ENCODE measurements at places on chromosomes 6 and 20. TPM values are rescaled to one million over a fixed set of nuclear protein-coding genes. Genes with fewer than 3 reads are reported as not detected.

DNA sequence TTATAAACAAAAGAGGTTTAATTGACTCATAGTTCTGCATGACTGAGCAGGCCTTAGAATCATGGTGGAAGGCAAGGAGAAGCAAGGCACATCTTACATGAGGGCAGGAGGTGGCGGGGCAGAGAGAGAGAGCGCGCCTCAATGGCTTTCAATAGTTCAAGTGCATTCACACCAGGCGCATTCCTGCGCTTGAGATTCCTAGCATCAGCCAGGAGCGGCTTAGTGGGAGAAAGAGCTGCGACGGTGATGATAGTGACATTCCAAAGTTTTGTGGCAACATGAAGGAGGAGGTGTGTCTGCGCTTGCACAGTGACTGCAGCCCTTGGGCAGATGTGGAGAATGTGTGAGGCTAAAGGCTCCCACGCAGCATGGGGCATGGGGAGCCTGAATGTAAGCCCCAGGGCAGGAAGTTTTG, 25.0 kb upstream of the EMILIN3 start:
- H3K4me3 ChIP-seq, result no peak overlapping the region
- H3K27ac ChIP-seq, result no peak overlapping the region
- H3K27me3 ChIP-seq, result no peaks in the 10 kb centered on the region
- no peak for DNase-seq

- no peak for DNase-seq
- H3K27ac ChIP-seq, result no peak overlapping the region
- no peaks in the 10 kb centered on the region for H3K27me3 ChIP-seq
- no peaks in the 10 kb centered on the region for H3K4me1 ChIP-seq
- no peak overlapping the region for H3K4me3 ChIP-seq
- H3K36me3 ChIP-seq, result no peaks in the 10 kb centered on the region
Observed at GRCh38 chr6:89357390-89357789, 4.9 kb upstream of the UBE2J1 start.

GRCh38 chr6:3341467-3341866, 82.7 kb downstream of the PSMG4 start:
- no peaks in the 10 kb centered on the region for H3K36me3 ChIP-seq
- DNase-seq, result no peak
- H3K27ac ChIP-seq, result no peak overlapping the region
- no peak overlapping the region for H3K4me3 ChIP-seq

- peak overlapping the region; percentile 70 for H3K4me3 ChIP-seq
- H3K4me1 ChIP-seq, result no peaks in the 10 kb centered on the region
- H3K36me3 ChIP-seq, result peaks cover 9% of the 10 kb centered on the region
- H3K27me3 ChIP-seq, result no peaks in the 10 kb centered on the region
Observed at GRCh38 chr6:44386929-44387345, 569 bp upstream of the CDC5L start.

DNA sequence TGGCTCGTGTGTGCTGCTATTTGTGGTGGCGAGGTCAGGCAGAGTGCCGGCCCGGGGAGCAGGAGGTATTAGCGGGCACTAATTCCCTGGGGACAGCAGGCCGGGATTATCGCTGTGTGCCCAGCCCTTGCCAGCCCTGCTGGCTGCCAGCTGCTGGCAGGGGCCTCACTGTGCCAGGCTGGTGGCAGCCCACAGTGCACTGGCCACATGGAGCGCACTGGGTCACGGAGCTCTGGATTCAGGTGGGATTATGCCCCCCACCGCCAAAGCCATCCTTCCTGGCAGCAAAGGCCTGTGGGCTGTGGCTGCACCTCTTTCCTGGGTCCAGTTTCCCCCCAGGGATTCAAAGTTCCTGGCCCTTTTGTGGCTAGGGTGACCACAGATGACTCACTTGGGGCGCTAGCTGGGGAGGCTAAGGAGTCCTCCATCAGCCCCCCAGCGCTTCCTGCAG, 59.7 kb downstream of the YTHDF1 start:
- H3K36me3 ChIP-seq, result no peaks in the 10 kb centered on the region
- H3K27me3 ChIP-seq, result no peaks in the 10 kb centered on the region
- no peaks in the 10 kb centered on the region for H3K4me1 ChIP-seq

DNA sequence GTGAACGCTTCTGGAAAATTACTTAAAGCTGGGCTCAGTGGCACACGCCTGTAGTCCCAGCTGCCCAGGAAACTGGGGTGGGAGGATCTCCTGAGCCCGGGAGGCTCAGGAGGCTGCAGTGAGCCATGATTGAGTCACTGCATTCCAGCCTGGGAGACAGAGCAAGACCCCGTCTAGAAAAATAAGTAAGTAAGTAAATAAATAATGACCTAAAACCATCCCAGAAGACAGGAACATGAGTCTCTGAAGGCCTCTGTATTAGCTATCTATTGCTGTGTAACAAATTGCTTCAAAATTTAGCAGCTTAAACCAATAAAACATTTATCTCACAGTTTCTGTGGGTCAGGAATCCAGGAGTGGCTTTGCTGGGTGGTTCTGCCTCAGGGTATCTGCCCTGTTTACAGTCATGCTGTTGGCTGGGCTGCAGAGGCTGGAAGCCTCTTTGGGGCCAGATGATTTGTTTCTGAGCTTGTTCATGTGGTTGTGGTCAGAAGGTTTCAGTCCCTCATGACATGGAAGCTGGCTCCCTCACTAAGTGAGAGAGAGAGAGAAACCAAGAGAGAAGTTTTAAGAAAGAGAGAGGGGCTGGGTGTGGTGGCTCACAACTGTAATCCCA, 48.4 kb upstream of the NCOA3 start:
- no peaks in the 10 kb centered on the region for H3K36me3 ChIP-seq
- H3K4me1 ChIP-seq, result peaks cover 4% of the 10 kb centered on the region
- no peak overlapping the region for H3K4me3 ChIP-seq
- peak; percentile 70 for DNase-seq
- peak overlapping the region; percentile 57 for H3K27ac ChIP-seq

DNA sequence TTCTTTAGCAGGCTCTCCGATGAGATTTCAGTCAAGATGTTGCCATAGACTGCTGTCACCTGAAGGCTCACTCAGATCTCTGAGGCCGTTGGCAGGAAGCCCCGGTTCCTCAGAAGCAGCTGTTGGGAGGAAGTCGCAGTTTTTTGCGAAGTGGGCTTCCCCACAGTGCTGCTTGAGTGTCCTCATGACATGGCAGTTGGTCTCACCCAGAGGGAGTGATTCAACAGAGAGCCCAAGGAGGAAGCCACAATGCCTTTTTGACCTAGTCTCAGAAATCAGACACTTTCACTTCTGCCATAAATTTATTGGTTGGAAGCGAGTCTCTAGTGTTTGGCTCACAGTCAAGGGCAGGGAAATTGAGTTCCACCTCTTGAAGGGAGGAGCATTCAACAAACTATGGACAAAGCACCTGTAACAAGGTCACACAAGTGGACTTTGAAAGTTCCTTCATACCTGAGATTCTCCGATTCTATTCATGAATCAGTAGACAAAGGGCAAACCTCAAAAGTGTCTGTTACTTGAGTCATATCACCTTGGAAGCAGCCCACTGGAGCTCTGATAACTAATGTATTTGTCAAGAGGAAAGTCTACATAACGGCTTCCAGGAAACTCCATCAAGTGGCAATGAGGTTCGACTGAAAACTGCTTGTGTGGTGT, 208.3 kb downstream of the TASP1 start:
- H3K36me3 ChIP-seq, result peaks cover 2% of the 10 kb centered on the region
- no peaks in the 10 kb centered on the region for H3K4me1 ChIP-seq
- no peak overlapping the region for H3K27ac ChIP-seq

DNA sequence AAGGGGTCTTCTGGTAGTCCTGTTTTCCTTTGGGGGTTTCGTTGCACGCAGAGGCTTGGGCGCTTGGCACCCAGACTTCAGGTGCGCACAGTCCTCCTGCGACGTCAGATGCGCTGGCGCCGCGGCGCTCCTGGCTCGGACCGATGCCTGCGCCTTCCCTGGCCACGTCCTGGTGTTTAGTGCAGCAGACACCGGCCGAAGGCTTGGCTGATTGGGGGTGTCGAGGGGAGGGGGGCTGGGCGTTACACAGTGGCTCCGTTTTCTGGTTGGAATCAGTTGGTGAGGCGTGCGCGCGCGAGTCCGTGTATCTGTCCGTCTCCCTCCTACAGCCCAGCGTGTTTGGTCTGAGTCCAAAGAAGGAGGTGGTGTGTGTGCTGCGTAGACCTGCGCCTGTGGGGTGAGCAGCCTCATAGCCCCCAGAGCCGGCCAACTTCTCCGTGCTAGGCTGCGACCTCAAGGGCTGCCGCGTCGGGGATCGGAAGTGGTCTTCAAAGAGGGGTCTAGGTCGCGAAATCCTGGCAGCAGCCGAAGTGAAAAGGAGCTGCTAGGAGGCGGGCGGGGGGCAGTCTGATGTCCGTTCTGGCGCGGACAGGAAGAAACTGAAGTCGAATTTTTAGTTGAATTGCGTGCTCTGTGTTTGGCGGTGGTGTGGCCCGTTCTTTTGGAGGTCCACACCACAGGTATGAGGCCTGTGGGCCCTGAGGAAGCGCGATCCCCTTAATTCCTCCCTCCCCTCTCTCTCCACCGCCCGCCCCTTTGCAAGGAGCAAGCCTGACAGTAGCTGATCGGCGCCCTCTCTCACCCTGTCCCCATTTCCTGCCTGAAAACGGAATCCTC, 1.5 kb downstream of the SYNDIG1 start:
- no peaks in the 10 kb centered on the region for H3K36me3 ChIP-seq
- no peak overlapping the region for H3K27ac ChIP-seq
- peaks cover 5% of the 10 kb centered on the region for H3K4me1 ChIP-seq
- H3K4me3 ChIP-seq, result peak overlapping the region; percentile 71
- DNase-seq, result no peak

DNA sequence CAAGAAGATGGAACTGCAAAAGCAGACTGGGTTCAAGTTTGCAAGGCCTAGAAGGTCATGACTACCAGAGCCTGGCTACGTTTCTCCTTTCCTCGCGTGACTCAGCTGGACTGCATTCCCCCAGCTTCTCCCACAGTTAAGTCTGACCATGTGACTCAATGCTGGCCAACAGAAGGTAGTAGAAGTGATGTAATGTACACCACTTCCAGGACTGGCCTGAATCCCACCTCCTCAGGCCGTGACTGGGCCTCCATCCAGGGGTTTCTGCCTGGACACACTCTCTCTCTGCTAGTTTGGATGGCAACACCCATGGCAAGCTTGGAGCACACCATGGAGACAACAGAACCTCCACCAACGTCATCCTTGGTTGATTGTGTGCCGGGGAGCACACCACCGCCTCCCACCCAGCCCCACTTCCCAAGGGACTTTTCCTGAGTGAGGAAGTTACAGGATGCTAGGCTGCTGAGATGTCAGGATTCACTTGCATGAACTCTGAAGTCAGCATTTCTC, 112.0 kb upstream of the CDYL start:
- H3K36me3 ChIP-seq, result no peaks in the 10 kb centered on the region
- peaks cover 2% of the 10 kb centered on the region for H3K4me1 ChIP-seq
- peak overlapping the region; percentile 41 for H3K27ac ChIP-seq
- no peaks in the 10 kb centered on the region for H3K27me3 ChIP-seq

GRCh38 chr6:55773620-55774216, 101.7 kb downstream of the BMP5 start:
- no peak overlapping the region for H3K4me3 ChIP-seq
- H3K36me3 ChIP-seq, result no peaks in the 10 kb centered on the region
- H3K27me3 ChIP-seq, result no peaks in the 10 kb centered on the region
- H3K27ac ChIP-seq, result no peak overlapping the region
- no peaks in the 10 kb centered on the region for H3K4me1 ChIP-seq

DNA sequence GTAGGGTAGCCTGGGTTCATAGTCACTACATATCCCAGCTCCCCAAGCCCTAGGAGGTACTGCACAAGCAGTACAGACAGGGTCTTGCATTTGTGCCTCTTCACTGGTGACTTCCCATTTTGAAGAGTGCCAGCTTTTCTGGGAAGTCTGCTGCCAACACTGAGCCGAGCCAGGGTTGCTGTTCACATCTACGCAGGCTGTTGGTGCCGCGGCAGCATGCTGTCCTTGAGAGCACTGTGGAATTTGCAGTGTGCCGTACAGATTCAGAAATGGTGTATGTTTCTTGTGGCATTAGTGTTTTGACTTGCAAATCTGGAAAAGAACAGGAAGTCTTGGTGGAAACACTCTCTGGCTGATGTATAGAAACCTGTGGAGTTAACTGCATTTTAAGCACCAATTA, 67.5 kb downstream of the JARID2 start:
- H3K4me3 ChIP-seq, result no peak overlapping the region
- H3K36me3 ChIP-seq, result no peaks in the 10 kb centered on the region

DNA sequence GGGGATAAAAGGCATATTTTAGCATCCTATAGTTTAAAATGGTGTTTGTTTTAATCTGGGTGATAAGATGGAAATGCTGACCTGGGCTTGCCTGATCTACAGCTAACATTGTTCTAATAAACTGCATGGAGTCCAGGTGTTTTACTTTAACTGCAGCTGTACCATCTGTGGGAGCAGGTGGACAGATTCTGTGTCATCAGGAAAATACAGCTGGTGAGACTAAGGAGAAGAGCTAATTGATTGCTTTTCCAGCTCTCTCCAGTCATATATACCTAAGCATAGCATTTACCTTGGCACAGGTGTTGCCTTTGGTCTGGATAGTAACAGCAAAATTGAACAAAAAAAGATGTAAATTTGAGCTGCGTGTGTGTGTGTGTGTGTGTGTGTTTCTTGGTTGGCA, 31.6 kb downstream of the CBFA2T2 start:
- H3K27me3 ChIP-seq, result no peaks in the 10 kb centered on the region
- no peak for DNase-seq
- H3K27ac ChIP-seq, result no peak overlapping the region
- H3K4me1 ChIP-seq, result no peaks in the 10 kb centered on the region
- no peaks in the 10 kb centered on the region for H3K36me3 ChIP-seq

DNA sequence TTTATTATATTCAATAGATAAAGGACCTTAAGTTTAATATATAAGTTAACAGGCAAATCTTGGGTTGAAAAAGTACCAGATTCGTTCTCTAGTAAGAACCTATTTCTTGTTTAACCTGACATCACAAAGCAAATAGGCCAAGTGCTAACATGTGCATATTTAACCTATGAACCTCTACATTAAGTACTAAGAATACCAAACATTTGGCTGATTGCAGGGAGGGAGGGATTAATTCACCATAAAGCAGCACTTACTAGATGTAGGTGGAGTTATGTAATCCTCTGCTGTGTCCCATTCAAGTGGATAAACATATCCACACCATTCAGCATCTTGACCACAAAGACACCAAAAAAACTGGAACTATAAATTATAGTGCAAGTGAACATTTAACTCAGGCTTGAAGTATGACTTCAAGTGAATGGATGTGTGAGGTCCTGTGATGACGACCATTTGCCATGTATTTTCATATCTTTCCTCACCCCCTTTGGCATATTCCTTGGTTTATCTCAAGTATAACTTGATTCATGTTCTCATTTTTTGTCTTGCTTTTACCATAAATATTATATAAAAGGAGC, 10.2 kb downstream of the STX11 start:
- no peak overlapping the region for H3K4me3 ChIP-seq
- no peak for DNase-seq
- H3K27me3 ChIP-seq, result no peaks in the 10 kb centered on the region
- H3K4me1 ChIP-seq, result no peaks in the 10 kb centered on the region
- no peaks in the 10 kb centered on the region for H3K36me3 ChIP-seq

C2 gene
- total RNA-seq, result 18.6 TPM

CD2AP gene
- 18.9 TPM for total RNA-seq

TSHZ2 gene
- 51.9 TPM for total RNA-seq

CNR1 gene
- 35.0 TPM for total RNA-seq

BMP5 gene
- total RNA-seq, result not detected

DEFB115 gene
- not detected for total RNA-seq

RBM24 gene
- total RNA-seq, result 5.4 TPM

All from ascending aorta (tissue), 2 donors.